Epithelial cell of esophagus (primary cell): ENCODE measurements at places on chromosomes 5 and 9.

- no peak for DNase-seq
Measured at GRCh38 chr5:124398460-124398859, 348.0 kb downstream of the ZNF608 start.

- DNase-seq, result peak; percentile 6
Measured at GRCh38 chr9:131854896-131855613, 115.2 kb upstream of the RAPGEF1 start.

GRCh38 chr5:74378464-74378863 lies 262.1 kb downstream of the ENC1 start:
- DNase-seq, result peak; percentile 89

- DNase-seq, result no peak
Measured at GRCh38 chr5:773517-774264, 10.8 kb downstream of the ZDHHC11B start.

DNA sequence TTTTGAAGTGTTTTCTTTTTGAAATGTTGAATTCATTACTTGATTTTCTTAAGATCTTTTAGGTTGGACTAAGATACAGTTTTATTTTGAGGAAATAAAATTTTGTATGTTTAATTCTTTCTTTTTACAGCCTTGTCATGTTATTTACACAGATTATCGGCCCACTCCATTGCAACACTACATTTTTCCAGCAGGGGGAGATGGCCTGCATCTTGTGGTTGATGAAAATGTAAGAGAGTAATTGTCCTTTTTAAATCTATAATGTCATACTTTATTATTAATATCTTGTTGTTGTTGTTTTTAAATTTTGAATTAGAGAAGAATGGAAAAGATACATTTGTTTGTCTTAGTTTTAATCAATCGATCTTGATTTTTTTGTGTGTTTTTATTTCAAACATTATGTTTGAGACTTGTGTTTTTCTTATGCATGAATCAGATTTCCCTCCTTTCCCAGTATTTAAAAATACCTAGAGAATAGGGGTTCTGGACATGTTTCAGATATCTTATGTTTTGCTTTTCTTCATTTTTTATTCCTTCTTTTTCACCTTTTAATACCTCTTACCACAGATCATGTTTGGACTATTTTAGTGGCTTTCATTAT lies 36.7 kb downstream of the MTREX start:
- DNase-seq, result peak; percentile 70

GRCh38 chr5:569868-570361 lies 42.2 kb upstream of the CEP72 start:
- no peak for DNase-seq

- DNase-seq, result no peak
Measured at GRCh38 chr9:129348890-129349664, 171.0 kb upstream of the IER5L start.

DNA sequence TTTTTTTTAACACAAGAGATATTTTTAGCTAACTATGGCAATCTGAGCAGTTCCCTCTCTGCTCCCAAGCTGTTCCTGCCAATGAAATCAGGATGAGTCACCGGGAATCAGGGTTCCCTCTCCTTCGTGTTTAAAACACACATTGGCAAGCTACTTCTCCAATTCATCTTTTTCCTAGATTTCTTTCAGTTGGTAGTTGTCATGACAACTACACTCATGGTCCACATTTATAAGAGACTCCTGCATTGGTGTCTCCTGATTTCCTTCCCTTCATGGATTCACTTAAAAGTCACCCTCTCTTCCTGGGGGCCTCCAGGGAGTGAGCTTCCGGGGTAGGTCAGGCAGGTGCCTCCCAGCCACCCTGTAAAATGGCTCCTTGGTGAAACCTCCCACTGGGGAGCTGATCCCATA lies 72.3 kb upstream of the NIPAL4 start:
- DNase-seq, result peak; percentile 66

- DNase-seq, result no peak
Measured at GRCh38 chr5:24854850-24855249, 210.1 kb upstream of the CDH10 start.

GRCh38 chr5:118580949-118581348 lies 407.4 kb downstream of the DTWD2 start:
- DNase-seq, result no peak

DNA sequence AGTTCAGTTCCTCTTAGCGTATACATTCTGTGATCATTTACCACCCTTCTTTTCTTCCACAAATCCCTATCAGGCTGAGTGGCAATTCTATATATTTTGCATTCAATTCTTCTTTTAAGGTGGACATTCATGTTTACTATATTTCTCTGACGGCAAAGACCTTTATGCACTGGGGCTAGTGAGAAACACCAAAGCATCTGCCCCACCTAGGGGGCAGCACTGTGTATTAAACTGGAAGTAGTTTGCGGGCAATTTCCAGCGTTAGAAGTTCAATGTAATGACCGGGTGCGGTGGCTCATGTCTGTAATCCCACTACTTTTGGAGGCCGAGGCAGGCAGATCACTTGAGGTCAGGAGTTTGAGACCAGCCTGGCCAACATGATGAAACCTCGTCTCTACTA lies 27.9 kb upstream of the FBXL7 start:
- DNase-seq, result no peak

DNA sequence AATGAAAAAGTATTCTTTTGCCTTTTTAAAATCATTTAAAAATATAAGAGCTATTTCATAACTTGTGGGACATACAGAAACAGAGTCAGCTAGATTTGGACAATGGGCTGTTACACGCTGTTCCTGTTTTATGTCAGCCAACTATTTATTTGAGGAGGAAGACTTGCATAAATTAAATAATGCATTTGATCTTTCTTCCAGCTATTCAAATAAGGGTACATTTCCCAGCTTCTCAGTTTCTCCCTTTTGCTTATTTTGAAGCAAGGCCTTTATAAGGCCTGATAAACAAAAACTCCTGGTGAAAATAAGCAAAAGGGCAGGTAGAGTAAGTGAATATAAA lies 6.5 kb downstream of the STOM start:
- no peak for DNase-seq

DNA sequence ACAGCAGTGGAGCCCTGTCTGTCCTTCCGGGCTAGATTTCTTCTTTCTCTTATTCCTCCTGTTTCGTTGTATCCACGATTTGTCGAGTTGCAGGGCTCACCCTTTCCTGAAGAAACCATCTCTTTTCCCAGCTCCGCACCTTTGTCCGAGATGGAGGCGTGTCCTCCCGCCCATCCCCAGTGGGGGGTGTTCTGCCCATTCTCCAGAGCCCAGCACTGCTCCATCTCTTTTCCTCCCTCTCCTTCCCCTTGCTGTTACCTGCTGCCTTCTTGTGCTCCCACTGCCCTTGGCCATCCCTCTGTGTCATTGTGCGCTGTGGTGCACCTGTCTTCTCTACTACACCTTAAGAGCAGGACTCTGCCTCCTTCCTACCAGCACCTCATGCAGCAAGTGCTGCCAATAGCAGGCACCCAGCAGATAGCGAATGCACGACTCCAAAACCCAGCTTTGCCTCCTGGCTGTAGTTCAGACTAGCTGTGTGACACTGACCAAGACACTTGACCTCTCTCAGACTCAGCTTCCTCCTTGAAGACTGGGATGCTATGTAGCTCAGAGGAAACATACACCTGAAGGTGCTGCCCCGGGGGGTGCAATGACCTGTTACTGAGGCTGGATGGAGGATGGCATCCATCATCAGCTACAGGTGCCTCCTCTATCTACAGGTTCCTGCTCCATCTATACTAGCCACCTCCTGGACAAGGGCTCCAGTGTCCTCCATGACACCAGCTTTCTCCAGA lies 8.9 kb downstream of the OR13J1 start:
- no peak for DNase-seq

DNA sequence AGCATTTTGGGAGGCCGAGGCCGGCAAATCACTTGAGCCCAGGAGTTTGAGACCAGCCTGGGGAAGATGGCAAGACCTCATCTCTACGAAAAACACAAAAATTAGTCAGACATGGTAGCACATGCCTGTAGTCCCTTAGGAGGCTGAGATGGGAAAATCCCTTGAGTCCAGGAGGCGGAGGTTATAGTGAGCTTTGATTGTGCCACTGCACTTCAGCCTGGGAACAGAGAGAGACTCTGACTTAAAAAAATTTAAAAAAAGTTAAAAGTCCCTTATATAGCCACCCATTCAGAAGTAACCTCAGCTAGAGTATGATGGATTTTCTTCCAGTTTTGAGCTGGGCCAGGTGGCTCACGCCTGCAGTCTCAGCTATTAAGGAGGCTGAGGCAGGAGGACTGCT lies 72.4 kb downstream of the UGCG start:
- peak; percentile 82 for DNase-seq

DNA sequence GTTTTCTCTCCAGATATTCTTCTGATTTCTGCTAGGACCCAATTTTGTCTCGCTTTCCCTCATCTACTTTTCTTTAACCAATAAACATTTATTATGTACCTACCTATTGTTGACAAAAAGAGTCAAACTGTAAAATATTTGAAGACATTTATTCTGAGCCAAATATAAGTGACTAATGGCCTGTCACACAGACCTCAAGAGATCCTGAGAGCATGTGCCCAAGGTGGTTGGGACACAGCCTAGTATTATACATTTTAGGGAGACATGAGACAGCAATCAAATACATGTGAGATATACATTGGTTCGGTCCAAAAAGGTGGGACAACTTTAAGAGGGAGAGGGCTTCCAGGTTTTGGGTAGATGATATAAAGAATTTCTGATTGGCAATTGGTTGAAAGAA lies 191.8 kb downstream of the NXNL2 start:
- no peak for DNase-seq

- DNase-seq, result no peak
Measured at GRCh38 chr5:135271533-135272310, 127.3 kb downstream of the MACROH2A1 start.

DNA sequence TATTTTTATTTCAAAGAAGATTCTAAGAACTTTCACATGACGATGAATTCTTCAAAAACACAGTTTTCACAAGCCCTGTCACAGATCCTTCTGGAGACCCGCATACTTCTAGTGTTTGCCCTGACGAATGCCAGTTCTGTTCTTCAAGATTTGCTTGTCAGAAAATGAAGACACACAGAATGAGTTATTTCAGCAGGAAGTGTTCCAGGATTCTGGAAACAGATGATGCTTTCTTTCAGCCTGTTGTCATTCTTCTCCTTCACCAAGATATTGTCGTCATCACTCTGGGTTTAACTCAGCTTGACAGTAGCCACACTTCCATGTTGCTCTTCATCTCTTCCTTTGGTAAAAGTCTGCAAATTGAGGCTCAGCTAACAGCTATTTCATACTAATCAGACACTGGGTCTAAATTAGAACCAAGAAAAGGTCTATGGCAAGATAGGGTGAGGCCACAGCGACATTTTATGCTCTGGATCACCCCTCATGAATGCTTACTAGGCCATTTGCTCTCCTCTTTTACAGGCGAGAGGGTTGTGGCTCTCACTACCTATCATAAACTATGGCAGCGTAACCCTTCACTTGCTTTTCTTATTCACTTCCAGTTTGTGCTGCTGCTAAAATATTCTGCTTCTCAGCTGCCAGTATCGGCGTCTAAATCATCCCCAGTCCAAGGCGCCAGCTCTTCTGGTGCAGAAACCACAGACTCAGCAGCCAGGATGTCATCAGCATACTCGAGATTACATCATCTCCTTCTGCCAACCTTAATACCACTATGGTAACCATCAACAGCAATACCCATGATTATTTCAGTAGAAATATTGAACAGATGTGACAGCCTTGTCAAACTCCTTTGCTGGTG lies 159.6 kb upstream of the TBCA start:
- no peak for DNase-seq

GRCh38 chr9:97473717-97474116 lies 27.7 kb upstream of the TMOD1 start:
- no peak for DNase-seq

- no peak for DNase-seq
Measured at GRCh38 chr5:177328545-177329231, 17.0 kb upstream of the MXD3 start.

DNA sequence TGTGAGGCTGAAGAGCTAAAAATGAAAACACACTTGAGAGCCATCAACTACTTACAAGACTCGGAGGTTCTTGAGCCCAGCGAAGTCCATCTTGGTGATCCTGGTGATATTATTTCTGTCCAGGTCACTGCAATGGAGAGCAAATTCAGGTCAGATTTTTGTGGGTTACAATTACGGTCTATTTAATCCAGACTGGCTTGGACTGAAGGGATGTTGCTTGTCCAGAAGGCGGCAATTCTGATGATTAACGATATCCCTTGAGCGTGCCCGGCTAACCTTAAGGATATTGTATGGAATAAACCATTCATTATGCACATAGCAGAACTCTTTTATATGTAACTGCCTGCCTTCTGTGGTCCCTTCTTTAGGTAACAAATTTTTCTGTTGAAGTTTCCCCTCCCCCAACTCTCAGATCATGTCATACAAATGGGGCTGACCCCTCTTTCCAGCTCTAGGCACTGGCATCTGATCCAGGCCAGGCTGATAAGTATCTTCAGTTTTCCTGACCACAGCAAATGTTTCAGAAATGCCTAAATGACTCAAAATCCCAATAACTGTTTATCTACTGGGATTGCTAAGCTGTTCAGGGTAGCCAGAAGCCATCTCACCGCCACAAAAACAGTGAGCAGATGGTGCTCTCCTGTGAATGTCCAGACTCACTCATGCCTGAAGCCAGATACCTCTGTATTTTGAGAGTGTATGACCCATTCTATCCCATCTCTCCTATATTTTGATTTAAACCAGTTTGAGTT lies 49.4 kb downstream of the SLIT3 start:
- DNase-seq, result no peak

GRCh38 chr9:95834281-95834907 lies 41.1 kb upstream of the ERCC6L2 start:
- DNase-seq, result no peak

DNA sequence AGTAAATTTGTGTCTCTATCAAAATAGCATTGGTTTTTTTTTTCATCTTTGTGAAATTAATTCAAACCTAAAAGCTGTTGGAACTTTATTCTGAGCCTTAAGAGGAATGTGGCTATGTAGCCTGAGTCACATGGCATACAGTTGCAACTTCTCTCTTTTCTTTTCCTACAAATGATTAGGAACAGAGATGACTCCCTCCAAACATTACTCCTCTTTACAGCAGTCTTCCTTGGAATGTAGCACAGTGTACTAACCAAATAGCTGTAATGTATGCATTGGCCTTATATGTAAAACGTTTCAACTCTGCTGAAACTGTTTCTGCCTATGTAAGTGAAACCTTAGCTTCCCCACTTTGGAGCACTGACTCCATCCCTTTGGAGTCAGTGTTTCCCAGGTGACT lies 100.9 kb upstream of the MAP1B start:
- no peak for DNase-seq

DNA sequence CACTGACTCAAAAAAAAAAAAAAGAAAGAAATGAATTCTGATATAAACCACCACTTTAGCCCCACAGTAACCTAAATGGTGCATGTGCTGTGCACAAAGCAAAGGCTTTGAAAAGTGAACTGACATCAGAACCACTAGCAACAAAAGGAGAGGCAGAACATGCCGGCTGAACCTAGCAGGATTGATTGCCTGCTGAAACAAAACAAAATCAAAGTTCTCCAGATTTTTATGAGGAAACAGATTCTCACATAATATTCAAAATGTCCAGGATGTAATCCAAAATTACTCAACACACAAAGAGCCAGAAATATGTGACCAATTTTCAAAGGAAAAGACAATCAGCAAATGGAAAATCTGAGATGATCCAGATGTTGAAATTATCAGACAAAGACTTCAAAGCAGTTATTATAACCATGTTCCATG lies 37.9 kb downstream of the UBTD2 start:
- DNase-seq, result no peak

GRCh38 chr5:135678640-135679268 lies 100.0 kb upstream of the CXCL14 start:
- DNase-seq, result peak; percentile 68

- DNase-seq, result no peak
Measured at GRCh38 chr9:126307322-126308061, 19.1 kb upstream of the MVB12B start.
